ENCODE measurements at places on chromosomes 6 and 20. TPM values are rescaled to one million over a fixed set of nuclear protein-coding genes. Genes with fewer than 3 reads are reported as not detected.

CFAP61 gene
- not detected for total RNA-seq

CST4 gene
- not detected for total RNA-seq

KIAA1755 gene
- total RNA-seq, result not detected

HLA-G gene
- 0.22 TPM for total RNA-seq

OTOR gene
- not detected for total RNA-seq

SMOC2 gene
- total RNA-seq, result not detected

KCNK17 gene
- not detected for total RNA-seq

HMGN3 gene
- total RNA-seq, result 35.8 TPM

HLA-DQA2 gene
- not detected for total RNA-seq

SEMG2 gene
- total RNA-seq, result not detected

TSPO2 gene
- not detected for total RNA-seq

ARMC12 gene
- total RNA-seq, result 3.1 TPM

C6orf47 gene
- total RNA-seq, result 8.8 TPM

STX11 gene
- total RNA-seq, result 17.5 TPM

RAMACL gene
- 0.89 TPM for total RNA-seq

LPA gene
- not detected for total RNA-seq

CST7 gene
- total RNA-seq, result 43.1 TPM

SPDEF gene
- 0.35 TPM for total RNA-seq

BTN1A1 gene
- total RNA-seq, result 0.10 TPM

DEFB112 gene
- not detected for total RNA-seq

SNHG17 gene
- 69.1 TPM for total RNA-seq

SGK2 gene
- total RNA-seq, result 0.60 TPM

SRSF12 gene
- total RNA-seq, result 0.15 TPM

CTCFL gene
- not detected for total RNA-seq

PSMF1 gene
- 138 TPM for total RNA-seq

CHRNA4 gene
- not detected for total RNA-seq

HUS1B gene
- 1.2 TPM for total RNA-seq

NKX2-4 gene
- not detected for total RNA-seq

Data from activated naive CD4-positive, alpha-beta T cell treated with anti-CD3 and anti-CD28 coated beads for 36 hours (primary cell).